ENCODE measurements at places on chromosomes 1 and 21. TPM values are rescaled to one million over a fixed set of nuclear protein-coding genes. Genes with fewer than 3 reads are reported as not detected.

ALG6 gene
- 19.4 TPM for polyA plus RNA-seq

ACAP3 gene
- polyA plus RNA-seq: 222 TPM

G0S2 gene
- polyA plus RNA-seq: 6.3 TPM

AADACL4 gene
- polyA plus RNA-seq: not detected

TTC4 gene
- polyA plus RNA-seq: 27.9 TPM

DNA sequence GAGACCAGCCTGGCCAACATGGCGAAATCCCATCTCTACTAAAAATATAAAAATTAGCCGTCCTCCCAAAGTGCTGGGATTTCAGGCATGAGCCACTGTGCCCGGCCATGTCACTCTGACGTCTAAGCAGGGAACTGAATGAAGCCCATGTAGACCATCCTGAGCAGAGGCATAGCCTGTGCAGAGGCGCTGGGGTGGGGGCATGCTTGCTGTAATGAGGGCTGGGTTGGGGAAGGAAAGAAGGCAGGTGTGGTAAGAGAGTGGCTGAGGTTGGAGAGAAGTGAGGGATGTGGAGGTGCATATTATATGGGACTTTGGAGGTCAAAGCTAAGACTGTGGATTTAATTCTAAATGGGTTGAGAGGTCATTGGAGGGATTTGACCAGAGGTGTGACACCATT is 47.1 kb upstream of the SCMH1 start:
- peaks cover 19% of the 10 kb centered on the region for H3K4me1 ChIP-seq
- H3K27ac ChIP-seq: no peak overlapping the region
- H3K36me3 ChIP-seq: no peaks in the 10 kb centered on the region
- H3K4me3 ChIP-seq: no peak overlapping the region
- no peaks in the 10 kb centered on the region for H3K27me3 ChIP-seq
- DNase-seq: no peak

- no peak overlapping the region for H3K4me3 ChIP-seq
- peaks cover 7% of the 10 kb centered on the region for H3K36me3 ChIP-seq
- H3K4me1 ChIP-seq: peaks cover 30% of the 10 kb centered on the region
- H3K27me3 ChIP-seq: no peaks in the 10 kb centered on the region
- peak overlapping the region; percentile 75 for H3K27ac ChIP-seq
- DNase-seq: no peak
Measured at GRCh38 chr1:151012684-151013471, 4.6 kb downstream of the PRUNE1 start.

DNA sequence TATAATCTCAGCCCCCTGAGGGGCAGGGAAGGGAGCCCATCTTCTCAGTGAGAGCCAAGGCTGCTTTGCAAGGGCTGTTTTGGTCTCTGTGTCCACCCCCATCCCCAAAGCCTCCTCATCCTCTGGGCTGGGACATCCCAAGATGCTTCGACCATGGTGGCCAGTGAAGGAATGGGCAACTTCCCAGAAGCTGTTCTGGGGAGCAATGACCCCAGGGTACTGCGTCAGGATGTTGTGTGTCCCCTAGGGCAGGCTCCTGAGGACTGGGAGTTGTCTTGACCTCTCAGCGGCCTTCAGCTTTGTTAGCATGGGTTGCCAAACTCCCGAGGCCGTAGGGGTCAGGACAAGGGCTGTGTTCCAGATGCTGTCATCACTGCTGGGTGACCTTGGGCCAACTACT is 238.4 kb upstream of the POU3F1 start:
- no peaks in the 10 kb centered on the region for H3K36me3 ChIP-seq
- no peak overlapping the region for H3K4me3 ChIP-seq
- no peak overlapping the region for H3K27ac ChIP-seq
- DNase-seq: no peak
- peaks cover 9% of the 10 kb centered on the region for H3K4me1 ChIP-seq

- H3K27me3 ChIP-seq: no peaks in the 10 kb centered on the region
- H3K4me3 ChIP-seq: no peak overlapping the region
- no peak overlapping the region for H3K27ac ChIP-seq
- DNase-seq: no peak
Measured at GRCh38 chr1:246815693-246816270, 91.6 kb downstream of the SCCPDH start.

- peak overlapping the region; percentile 91 for H3K4me3 ChIP-seq
- DNase-seq: peak; percentile 56
- peaks cover 6% of the 10 kb centered on the region for H3K27me3 ChIP-seq
Measured at GRCh38 chr21:26843933-26844257, 1.3 kb downstream of the ADAMTS1 start.

DNA sequence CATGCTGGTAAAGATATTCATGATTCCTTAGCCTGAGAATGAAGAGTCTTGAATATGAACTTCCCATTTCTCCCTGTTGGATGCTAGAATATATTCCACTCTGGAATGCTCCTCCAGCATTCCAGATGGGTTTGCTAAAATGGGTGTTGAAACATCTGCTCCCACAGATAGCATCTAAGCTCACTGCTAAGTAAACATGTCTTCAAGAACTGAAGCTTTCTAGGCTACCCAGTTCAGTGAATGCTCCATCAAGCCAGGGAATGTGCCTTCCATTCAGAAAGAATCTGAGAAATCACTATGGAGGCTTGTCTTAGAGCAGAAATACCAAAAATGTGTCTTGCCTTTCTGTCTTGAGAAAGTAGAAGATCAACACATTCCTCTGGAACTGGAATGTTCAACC is 81.1 kb downstream of the TNFSF18 start:
- H3K36me3 ChIP-seq: no peaks in the 10 kb centered on the region
- DNase-seq: no peak
- no peaks in the 10 kb centered on the region for H3K27me3 ChIP-seq

DNA sequence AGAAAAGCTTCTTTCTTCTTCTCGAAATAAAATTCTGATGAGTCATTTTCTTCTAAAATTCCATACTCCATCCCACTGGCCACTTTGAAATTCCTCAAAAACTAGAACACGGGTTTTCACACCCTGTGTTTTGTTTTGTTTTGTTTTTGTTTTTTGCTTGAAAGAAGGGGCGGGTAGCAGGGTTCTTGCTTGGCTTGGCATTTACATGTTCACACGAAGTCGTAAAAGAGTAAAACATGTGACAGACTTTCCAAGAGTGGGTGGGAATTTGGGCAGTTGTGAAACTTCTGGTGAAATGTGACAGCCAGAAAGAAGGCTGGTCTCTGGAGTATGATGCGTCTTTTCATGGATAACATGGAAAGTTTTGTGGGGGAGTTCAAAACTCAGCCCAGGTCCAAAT is 47.1 kb upstream of the FMN2 start:
- no peaks in the 10 kb centered on the region for H3K36me3 ChIP-seq
- H3K27ac ChIP-seq: no peak overlapping the region
- no peak overlapping the region for H3K4me3 ChIP-seq
- H3K27me3 ChIP-seq: no peaks in the 10 kb centered on the region

DNA sequence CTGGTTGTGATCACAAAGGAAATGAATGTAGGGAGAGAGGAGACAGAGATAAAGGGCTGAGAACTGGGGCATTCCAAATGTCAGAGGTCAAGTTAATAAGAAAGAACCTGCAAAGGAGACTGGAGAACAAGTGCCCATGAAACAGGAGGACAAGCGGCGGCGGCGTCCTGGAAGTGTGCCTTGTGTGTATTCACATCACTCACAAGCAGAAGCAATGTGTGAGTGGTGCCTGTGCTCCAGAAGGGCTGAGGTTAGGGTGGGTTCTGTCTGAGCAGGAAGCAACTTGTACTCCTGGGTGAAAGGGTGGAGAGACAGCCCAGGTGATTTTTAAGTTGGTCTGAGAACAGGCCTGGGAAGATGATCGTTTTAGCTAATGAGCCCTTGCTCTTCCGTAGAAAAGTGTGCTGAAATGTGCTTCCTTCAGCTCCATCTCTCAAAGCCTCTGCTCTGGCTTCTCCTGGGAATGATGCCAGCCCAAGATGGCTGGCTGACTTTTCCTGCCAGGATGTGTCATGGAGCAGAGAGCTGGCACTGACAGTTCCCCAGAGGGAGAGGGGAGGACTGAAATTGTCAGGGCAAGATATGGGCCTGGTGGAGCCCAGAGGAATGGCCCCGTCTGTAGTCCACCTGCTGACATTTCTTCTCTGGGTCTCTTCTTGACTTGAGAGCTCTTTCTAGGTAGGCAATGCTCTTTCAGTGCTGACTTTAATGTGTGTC is 25.1 kb upstream of the PLEKHA6 start:
- H3K4me1 ChIP-seq: peaks cover 7% of the 10 kb centered on the region
- H3K4me3 ChIP-seq: no peak overlapping the region
- peak overlapping the region; percentile 36 for H3K27ac ChIP-seq
- H3K27me3 ChIP-seq: peaks cover 6% of the 10 kb centered on the region

- DNase-seq: peak; percentile 78
- H3K4me3 ChIP-seq: no peak overlapping the region
- H3K27me3 ChIP-seq: no peaks in the 10 kb centered on the region
- H3K27ac ChIP-seq: no peak overlapping the region
Measured at GRCh38 chr1:232868793-232869491, 63.7 kb downstream of the MAP10 start.

- H3K4me1 ChIP-seq: no peaks in the 10 kb centered on the region
- H3K27ac ChIP-seq: no peak overlapping the region
- no peaks in the 10 kb centered on the region for H3K36me3 ChIP-seq
Measured at GRCh38 chr1:101207891-101208290, 28.9 kb upstream of the S1PR1 start.

GRCh38 chr1:200230671-200231070 is 179.2 kb downstream of the ZNF281 start:
- no peak for DNase-seq
- no peak overlapping the region for H3K4me3 ChIP-seq
- peaks cover 7% of the 10 kb centered on the region for H3K27me3 ChIP-seq
- no peak overlapping the region for H3K27ac ChIP-seq

DNA sequence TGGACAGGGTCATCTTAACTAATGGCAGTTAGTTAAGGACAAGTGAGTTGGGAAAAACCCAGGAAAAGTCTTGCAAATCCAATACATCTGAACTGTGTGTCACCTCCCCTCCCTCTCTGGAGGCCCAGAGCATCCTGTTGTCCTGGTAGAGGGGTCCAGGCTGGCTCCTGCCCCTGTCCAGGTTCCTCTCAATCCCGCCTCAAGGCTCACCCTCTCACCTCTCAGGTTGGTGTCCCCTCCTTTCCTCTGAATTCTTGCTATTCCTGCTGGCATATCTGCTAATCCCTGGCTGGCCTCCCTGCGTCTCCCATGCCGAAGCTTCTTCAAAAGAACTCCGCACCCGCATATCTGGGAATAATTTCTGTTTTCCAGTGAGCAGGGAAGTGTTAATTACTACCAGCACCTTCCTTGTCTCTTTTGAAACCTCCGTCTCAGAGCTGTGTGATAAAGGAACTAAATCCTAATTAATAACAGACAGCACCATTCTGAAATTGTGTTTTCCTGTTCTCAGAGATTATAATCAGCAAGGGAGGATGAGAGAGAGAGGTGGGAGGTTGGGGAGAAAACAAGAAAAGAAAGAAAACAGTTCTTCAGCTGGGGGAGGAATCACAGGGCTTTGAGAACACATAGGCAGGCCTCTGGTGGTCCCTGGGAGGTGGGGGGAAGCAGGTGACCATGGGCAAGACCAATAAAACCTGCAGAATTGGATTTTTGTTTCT is 568.0 kb downstream of the PTPRU start:
- no peaks in the 10 kb centered on the region for H3K36me3 ChIP-seq
- H3K27me3 ChIP-seq: no peaks in the 10 kb centered on the region
- no peak overlapping the region for H3K27ac ChIP-seq
- H3K4me3 ChIP-seq: no peak overlapping the region

- peaks cover 37% of the 10 kb centered on the region for H3K27me3 ChIP-seq
- H3K27ac ChIP-seq: no peak overlapping the region
- H3K36me3 ChIP-seq: no peaks in the 10 kb centered on the region
- no peak for DNase-seq
- H3K4me1 ChIP-seq: peaks cover 32% of the 10 kb centered on the region
- H3K4me3 ChIP-seq: no peak overlapping the region
Measured at GRCh38 chr1:38246955-38247952, 200.7 kb upstream of the POU3F1 start.
